Cardiac muscle cell (in vitro differentiated cells and primary cell): ENCODE measurements at places on chromosomes 1 and 21. TPM values are rescaled to one million over a fixed set of nuclear protein-coding genes. Genes with fewer than 3 reads are reported as not detected.
A peak's percentile ranks its signal among the peaks of the same experiment; 100 is the strongest.

Gene DNM3
- 0.49 TPM in 1 of 2 replicates, not detected in the other for polyA plus RNA-seq

Gene TSPAN1
- polyA plus RNA-seq: not detected in 2 replicates

DNA sequence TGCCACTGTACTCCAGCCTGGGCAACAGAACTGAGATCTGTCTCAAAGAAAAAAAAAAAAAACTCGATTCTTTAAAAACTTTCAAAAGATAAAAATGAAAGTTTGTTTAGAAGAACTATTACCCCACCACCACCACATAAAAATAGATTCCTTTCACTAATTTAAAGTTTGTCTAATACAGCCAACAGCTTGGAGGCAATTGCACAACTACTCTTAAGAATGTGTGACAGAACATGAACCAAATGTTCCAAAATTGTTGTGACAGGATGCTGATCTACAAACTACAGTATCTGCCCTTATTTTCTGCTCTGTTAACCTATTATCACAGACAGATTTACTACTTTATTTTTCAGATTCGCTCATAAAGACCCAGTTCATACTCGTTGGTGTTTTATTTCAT lies 5.5 kb upstream of the TGFBR3 start:
- H3K36me3 ChIP-seq: no peaks in the 10 kb centered on the region
- DNase-seq: no peak
- H3K4me1 ChIP-seq: no peaks in the 10 kb centered on the region
- no peak overlapping the region for H3K27ac ChIP-seq
- no peaks in the 10 kb centered on the region for H3K27me3 ChIP-seq
- H3K4me3 ChIP-seq: no peak overlapping the region

DNA sequence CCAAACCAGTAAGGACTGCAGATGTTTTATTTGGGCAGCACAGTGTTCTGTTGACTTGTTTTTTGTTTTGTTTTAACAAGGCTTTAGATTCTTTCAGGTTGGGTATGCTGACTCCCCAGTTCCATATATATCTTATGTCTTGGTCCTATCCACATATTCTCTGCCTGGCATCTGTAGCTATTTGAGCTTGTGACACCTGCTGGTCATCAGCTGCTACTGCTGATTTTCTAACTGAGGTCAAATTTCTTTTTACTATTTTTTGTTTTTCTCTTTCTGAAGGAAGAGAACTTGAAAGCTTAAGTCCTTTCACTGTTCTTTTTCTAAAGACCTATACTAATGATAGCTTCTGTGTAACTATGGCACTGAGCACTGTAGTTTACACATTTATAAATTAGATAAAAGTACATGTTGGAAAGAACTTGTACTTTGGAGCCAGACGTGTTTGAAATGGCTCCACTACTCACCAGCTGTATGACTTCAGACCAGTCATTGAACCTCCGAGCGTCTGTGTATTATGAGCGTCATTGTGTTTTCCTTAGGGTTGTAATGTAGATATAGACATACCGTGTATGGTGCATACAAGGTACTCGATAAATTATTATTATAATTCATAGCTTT lies 109.4 kb downstream of the NRDC start:
- no peak overlapping the region for H3K4me3 ChIP-seq
- peak overlapping the region; percentile 20 for H3K27ac ChIP-seq
- no peaks in the 10 kb centered on the region for H3K4me1 ChIP-seq
- H3K27me3 ChIP-seq: no peaks in the 10 kb centered on the region

Gene TINAGL1
- 4.4 and 9.1 TPM in 2 replicates for polyA plus RNA-seq

DNA sequence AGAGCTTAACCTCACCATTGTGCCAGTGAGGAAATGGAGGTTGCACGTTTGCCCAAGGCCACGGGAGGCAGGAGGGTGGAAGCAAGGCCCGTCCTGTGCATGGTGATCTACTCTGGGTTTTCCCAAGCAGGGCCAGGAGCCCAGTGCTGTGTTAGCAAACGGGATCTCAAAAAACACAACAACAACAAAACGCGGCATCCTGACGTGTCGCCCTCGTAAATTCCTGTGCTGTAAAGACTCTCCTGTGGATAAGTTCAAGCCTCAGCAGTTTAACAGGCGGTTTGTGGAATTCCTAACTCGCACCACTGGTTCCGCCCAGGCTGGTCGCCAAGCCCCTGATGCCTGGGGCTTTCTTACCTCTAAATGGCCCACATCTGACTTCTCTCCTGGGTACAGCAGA lies 39.1 kb downstream of the TFF3 start:
- H3K4me1 ChIP-seq: no peaks in the 10 kb centered on the region
- H3K27me3 ChIP-seq: no peaks in the 10 kb centered on the region
- H3K36me3 ChIP-seq: no peaks in the 10 kb centered on the region
- H3K4me3 ChIP-seq: no peak overlapping the region
- no peak for DNase-seq

DNA sequence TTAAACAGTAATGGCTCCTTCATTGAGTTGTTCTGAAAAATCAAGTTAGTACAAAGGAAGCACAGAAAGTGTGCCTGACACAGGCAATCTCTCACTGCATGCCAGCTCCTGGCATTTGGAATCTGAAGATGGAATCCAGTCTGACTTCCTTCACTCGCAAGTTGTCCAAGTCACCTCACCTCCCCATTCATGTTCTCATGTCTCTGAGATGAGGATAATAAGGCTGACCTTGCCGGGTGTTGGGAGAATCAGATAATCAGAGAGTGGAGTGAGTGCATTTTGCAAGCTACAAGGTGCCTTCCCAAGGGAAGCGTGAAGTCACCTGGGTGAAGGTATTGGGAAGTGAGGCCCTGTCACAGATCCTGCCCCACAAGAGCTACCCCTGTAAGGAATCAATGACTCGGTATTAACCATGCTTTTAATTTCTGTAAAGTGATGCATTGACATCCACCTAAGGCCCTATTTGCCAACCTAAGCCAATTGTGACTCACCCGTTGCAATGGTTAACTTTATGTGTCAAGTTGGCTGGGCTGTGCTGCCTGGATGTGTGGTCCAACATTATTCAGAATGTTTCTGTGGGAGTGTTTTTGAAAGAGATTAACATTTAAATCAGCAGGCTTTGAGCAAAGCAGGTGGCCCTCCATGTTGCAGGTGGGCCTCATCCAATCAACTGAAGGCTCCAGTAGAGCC lies 62.5 kb upstream of the TARBP1 start:
- H3K4me3 ChIP-seq: no peak overlapping the region
- no peaks in the 10 kb centered on the region for H3K27me3 ChIP-seq
- H3K36me3 ChIP-seq: no peaks in the 10 kb centered on the region
- H3K27ac ChIP-seq: peak overlapping the region; percentile 94

GRCh38 chr1:14522926-14523241 lies 75.6 kb upstream of the KAZN start:
- H3K36me3 ChIP-seq: no peaks in the 10 kb centered on the region
- H3K4me1 ChIP-seq: no peaks in the 10 kb centered on the region
- no peak overlapping the region for H3K4me3 ChIP-seq
- DNase-seq: no peak

GRCh38 chr1:41452704-41453290 lies 31.7 kb downstream of the EDN2 start:
- no peaks in the 10 kb centered on the region for H3K27me3 ChIP-seq
- no peaks in the 10 kb centered on the region for H3K36me3 ChIP-seq
- H3K27ac ChIP-seq: no peak overlapping the region
- H3K4me3 ChIP-seq: no peak overlapping the region
- no peak for DNase-seq

Gene CHIA
- polyA plus RNA-seq: not detected in 2 replicates
